ENCODE measurements at places on chromosomes 1 and 21. TPM values are rescaled to one million over a fixed set of nuclear protein-coding genes. Genes with fewer than 3 reads are reported as not detected.

Gene FAM43B
- polyA plus RNA-seq, result 14.4 TPM

Gene IQGAP3
- polyA plus RNA-seq, result 6.8 TPM

Gene HOOK1
- 8.7 TPM for polyA plus RNA-seq

Gene CDA
- 0.57 TPM for polyA plus RNA-seq
